DMS79 treated with DMSO at 0.1 percent for 48 hours (cell line): ENCODE measurements at places on chromosomes 1 and 21.

DNA sequence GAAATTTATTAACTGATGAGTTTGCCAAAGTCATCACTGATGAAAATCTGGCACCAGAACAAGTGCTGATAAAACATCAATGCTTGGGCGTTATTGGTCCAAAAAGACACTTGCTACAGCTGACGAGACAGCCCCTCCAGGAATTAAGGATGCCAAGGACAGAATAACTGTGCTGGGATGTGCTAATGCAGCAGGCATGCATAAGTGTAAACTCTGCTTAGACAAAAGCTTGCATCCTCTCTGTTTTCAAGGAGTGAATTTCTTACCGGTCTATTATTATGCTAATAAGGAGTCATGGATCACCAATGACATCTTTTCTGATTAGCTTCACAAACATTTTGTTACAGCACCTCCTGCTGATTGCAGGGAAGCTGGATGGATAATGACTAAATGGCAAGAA is 402.0 kb downstream of the LTN1 start:
- DNase-seq = no peak

- DNase-seq = peak; percentile 44
These were observed 1.1 kb downstream of the SERTAD4 start for GRCh38 chr1:210233495-210234328.

GRCh38 chr1:41915786-41916571 is 2.7 kb downstream of the HIVEP3 start:
- DNase-seq = peak; percentile 94

DNA sequence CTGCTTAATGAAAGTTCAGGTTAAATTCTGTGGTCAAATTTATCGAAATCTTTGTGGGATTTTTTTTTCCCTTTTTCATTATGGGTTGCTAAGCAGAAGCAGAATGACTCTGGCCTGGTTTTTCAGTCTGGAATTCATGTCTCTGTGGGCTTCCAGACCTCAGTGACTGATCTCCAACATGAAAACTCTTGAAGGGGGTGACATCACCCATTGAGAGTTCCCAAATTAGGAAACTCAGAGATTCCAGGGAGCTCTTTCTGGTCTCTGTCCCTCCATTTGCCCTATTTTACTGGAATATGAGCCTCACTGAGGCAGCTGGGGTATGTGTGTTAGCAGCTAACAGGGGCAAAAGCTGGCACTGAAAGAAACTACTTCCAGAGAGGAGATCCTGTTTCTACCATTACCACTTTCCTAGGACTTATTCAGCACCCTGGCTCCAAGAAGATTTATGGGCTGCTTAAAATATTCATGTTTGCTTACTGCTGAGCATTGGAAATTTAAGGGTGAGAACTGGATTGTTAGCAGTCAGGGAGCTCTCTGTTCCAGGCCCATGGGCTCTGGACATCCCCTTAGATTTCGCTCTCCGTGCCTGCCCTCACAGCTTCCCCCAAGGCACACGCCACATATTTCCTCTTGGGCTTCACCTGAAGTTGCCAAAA is 203.4 kb upstream of the SPAG17 start:
- DNase-seq = no peak

DNA sequence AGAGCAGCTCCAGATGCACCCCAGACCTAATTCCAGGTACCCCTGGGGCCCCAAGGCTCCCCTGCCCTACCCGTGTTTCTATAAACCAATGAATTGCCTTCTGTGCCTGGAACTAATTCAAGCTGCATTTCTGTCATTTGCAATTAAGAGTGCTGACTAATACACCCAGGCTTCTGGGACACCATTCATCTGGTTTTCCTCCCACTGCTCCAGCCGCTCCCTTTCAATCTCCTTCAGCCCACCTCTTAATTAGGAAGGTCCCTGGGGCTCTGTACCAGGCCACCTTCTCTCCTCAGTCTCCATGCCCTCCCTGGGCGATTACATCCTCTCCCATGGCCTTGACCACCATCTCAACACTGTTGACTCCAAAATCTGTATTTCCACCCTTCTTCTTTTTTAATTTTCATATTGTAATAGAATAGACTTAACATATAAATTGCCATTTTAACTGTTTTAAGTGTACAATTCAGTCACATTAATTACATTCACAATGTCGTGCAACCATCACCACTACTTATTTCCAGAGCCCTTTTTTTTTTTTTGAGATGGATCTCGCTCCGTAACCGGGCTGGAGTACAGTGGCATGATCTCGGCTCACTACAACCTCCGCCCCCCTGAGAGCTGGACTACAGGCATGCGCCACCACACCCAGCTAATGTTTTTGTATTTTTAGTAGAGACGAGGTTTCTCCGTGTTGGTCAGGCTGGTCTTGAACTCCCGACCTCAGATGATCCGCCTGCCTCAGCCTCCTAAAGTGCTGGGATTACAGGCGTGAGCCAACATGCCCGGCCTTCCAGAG is 9.2 kb upstream of the GJB3 start:
- DNase-seq = no peak

GRCh38 chr1:224734261-224734935 is 118.3 kb downstream of the CNIH3 start:
- no peak for DNase-seq

DNA sequence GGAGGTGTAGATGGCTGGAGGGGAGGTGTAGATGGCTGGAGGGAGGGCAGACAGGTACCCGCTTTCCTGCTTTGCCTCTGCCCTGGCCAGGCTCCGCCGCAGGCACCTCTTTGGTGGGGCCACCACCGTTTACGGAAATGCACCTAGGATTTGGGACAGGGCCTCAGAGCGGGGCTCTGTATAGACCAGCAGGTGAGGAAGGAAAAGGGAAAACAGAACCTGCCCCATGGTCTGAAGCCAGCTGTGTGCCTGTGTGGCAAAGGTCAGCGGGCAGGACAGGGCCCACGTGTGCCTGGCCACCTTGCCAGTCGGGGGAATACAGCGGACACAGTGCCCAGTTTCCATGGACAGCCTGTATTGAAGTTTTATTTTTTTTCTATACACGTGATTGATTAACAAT is 12.1 kb upstream of the PTTG1IP start:
- no peak for DNase-seq

GRCh38 chr1:110798691-110799256 is 74.2 kb upstream of the CD53 start:
- peak; percentile 31 for DNase-seq

DNA sequence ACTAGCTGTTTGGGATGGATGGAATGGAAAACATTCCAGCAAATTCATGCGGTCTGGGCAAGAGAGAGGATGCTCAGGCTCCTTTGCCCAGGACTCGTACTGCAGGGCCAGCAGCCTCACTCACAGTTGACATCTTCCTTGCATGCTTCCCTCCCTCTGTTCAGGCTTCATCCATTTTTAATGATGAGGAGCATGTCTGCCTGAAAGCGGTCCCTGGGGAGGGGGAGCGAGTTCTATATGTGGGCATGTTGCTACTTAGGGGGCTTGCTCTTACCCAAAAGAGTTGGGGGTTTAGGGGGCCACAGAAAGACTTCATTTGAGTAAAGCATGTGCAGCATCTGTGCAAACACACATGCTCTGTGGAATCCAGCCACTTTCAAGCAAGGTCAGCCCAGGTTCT is 98.2 kb downstream of the HMGB4 start:
- no peak for DNase-seq

GRCh38 chr21:10627316-10627863 is 106.0 kb downstream of the TPTE start:
- DNase-seq = no peak

DNA sequence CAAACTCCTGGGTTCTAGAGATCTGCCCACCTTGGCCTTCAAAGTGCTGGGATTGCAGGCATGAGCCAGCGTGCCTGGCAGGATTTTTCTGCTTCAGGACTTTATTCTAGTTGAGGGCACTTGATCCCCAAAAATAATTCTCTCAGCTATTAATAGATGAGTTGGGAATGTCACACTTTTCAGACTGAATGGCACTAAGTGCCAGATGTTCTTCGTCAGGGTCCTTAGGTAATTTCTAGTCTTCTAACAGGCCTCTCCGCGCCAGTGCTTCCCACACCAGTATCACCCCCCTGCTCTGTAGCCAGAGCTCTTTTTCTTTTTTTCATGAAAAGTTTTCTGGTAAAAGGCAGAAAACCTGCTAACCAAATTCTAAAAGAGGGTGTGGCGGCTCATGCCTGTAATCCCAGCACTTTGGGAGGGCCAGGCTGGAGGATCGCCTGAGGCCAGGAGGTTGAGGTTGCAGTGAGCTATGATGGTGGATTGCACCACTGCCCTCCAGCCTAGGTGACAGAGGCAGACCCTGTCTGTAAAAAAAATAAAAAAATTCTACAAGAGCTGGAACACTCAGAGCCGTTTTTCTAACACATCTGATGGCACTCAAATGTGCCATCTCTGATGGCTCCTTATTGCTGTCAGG is 6.1 kb upstream of the SARS1 start:
- DNase-seq = no peak

DNA sequence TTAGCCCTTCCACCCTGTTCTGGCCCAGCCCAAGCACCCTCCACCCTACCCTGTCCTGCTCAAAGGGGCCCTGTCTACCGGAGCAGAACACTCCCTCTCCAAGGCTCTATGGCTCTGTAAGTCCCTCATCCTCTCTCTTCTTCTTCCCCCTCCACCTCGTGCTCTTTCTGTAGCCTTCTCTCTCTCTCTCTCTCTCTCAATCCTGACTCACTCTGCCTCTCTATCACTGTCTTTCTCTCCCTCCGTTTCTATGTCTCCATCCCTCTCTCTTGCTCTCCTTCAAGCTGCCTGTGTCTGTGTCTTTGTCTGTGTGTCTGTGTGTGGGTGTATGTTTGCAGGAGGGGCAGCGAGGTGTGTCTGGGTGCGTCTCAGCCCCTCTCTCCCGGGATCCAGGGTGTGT is 1.3 kb upstream of the ZNF678 start:
- no peak for DNase-seq

DNA sequence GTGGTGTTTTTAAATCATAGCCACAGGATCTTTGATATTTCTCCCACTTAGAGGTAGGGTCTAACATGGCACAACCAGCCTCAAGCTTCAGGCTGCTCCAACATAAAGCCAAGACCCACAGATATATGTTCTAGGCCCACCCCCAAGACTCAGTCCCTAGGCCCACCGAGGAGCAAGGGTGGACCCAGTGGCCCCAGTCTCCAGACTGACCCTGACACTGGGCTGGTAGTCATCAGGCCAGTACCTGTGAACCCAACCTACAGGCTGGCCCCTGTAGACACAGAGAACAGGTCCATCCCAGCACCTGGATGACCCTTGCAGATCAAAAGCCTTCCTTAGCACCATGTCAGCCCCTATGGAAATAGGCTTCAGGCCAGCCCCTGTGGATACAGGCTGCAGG is 60.5 kb downstream of the NEGR1 start:
- DNase-seq = no peak

DNA sequence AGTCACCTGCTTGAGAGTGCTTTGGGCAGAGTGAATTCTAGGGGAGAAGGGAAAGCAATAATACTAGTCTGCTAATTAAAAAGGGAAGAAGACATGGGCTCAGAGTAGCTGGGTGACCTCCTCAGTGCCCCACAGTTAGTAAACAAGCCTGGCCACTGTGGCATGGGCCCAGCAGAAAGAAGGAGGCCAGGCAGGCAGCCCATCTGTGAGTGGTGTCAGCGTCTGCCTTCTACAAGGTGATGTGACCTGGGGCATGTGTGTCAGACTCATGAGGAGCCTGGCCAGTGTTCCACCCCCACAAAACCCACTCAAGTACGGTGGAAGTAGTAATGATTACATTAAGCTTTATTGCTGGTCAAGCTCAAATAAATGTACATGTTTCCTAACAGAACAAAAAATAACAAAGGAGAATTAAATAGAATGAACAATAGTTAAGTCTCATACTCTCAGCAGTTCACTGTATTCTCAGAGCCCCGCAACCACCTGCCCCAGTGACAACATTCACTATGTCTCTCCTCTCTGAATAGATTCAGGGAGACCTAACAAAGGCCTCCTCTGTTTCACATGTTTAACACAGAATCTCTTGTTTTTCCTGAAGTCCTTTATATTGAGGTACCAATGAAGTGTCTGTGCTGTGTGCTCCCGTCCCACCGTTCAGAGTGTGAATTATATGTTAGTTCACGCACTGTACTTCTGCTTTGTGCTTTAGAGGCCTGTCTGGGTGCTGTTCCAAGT is 32.5 kb downstream of the SLC22A15 start:
- DNase-seq = no peak

DNA sequence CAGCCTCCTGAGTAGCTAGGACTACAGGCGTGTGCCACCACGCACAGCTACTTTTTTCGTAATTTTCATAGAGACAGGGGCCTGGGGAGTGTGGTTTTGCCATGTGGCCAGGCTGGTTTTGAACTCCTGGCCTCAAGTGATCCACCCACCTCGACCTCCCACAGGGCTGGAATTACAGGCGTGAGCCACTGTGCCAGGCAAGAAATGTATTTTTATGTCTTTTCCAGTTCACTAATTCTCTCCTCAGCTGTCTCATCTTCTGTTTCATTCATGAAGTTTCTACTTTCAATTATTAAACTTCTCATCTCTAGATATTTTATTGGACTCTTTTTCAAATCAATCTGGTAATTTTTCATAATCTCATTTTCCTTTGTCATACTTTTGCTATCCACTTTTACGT is 72.1 kb upstream of the DISP3 start:
- DNase-seq = no peak

DNA sequence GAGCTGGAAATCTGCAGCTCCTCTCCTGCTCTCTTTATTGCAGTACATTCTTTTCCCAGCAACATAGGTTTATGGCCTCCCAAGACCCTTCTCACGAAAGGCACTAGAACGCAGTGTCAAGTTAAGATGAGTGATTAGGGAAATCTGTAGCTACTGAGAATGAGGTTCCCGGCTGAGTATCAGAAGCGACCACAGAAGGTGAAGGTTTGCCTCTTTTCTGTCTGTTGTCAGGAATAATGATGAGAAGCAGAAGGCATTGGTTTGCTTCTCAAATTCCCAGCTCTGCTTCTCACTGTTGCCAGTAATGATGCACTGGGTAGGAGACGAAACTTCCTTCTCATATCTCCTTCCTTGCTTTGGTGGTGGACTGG is 128.4 kb downstream of the NTMT2 start:
- no peak for DNase-seq

DNA sequence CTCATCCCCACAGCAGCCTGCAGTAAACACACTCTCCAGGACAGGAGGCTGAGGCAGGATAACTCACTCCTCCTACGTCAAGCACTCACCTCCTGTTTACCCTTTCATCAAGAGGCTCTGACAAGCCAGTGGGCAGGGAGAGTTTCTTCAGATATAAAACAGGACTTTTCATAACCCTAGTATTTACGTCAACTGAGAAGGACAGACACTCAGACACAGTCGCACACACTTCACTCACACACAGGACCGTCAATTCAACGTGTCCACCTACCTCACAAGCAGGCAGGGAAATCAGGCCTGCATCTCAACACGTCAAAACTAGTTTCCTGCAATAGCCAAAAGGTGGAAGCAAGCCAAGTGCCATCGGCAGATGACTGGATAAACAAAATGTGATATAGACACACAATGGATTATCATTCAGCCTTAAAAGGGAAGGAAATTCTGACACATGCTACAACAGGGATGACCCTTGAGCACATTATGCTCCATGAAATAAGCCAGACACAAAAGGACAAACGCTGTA is 48.6 kb downstream of the ITPKB start:
- DNase-seq = peak; percentile 79

- DNase-seq = no peak
These were observed 5.6 kb downstream of the MFN2 start for GRCh38 chr1:11985851-11986250.
